Activated T-cell treated with anti-CD3 and anti-CD28 coated beads, Interleukin-2, amount 50 U/mL, for 48 hours (primary cell): ENCODE measurements at places on chromosomes 4 and X.

DNA sequence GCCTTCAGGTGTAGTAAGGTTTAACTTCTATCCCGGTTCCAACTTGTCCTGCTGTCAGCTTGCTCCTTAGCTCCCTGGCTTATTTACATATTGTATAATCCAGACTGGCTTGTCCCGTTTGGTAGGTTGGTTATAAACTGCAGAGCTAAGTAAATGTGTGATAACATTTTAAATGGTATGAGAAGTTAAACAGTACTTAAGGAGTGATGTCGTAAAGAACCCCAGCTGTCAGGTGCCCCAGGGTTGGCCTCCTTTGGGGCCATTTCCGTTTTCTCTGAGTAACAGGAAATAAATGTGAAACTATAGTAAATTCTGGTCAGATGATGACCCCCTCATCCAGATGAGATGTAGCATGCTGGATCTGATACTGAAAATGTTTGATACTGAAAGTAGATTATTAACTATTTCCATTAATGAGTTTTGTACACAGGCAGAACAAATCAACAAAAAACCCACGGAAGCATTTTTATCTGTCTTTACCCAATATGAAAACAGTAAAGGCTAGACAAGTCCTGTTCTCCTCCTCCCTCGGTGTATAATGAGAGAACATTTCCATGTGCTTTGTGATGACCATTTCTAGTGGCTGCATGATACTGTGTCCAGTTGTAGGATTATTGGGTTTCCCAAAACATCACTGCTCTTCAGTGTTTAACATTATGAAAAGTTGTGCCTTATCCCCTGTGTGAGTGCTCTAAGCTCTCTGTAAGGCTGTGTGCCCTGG lies 22.4 kb downstream of the GAB1 start:
- DNase-seq = peak; percentile 40

GRCh38 chr4:150039274-150040127 lies 38.7 kb upstream of the DCLK2 start:
- DNase-seq = no peak

DNA sequence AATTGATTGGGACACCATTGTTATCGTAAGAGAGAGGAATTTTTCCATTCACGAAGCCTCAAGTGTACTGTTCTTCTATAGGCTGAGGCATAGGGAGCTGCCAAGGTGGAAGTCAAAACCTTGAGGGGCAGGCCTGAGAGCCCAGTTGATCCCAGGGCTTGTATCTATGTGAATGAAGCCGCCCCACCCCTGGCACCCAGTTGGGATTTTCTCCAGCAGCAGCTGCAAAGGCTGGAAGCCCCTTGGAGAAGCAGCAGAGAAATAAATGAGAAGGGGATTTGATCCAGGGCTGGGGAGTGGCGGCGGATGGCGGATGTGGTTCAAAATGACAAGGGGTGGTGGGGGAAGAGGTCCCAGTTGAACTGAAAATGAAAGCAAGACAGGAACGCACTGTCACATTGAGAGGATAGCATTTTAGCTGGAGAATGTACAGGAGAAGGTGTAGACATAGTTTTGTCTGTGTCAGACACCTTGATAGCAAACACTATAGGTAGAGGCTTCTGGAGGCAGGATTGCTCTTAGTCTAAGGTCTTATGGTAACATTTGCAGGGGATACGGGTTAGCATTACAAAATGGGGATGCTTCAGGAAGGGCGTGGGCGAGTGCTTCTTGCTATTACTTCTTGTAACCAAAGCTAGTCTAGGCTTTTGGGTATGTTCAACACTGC lies 32.6 kb downstream of the DOCK11 start:
- DNase-seq = peak; percentile 67

DNA sequence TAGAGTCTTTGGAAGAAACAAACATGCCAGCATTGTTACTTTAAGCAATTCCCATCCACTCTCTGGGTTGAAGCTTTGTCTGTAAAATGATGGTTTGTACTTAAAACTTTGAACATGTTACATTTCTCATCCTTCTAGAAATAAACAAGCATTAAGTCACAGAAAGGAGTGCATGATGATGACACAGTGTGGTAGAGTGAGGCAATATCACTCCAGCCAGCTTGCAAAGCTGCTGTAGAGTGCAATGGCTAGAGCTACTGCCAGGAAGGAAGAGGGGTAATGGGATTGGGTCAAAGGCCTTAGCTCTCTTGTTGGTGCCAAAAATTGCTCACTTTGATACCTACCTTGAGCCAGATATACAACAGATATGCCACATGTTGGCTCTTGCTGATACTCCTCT lies 12.3 kb upstream of the ENOX2 start:
- no peak for DNase-seq

DNA sequence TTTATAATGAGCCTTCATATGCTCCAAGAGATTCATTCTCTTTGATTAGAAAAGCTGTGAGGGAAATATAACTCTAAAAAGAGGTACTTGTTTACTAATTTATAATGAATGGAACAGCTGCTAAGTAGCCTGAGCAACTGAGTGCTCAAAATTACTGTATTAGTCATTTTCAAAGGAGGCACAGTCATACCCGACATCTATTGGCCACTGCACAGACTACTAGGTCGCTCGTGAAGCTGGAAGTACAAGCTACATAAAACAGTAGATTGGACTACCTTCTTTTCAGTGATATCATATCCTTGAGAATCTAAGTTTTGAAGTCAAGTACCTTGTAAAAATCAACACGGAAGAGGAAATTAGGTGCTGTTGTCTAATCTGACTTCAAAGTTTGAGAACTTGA lies 52.0 kb upstream of the GLRB start:
- no peak for DNase-seq

DNA sequence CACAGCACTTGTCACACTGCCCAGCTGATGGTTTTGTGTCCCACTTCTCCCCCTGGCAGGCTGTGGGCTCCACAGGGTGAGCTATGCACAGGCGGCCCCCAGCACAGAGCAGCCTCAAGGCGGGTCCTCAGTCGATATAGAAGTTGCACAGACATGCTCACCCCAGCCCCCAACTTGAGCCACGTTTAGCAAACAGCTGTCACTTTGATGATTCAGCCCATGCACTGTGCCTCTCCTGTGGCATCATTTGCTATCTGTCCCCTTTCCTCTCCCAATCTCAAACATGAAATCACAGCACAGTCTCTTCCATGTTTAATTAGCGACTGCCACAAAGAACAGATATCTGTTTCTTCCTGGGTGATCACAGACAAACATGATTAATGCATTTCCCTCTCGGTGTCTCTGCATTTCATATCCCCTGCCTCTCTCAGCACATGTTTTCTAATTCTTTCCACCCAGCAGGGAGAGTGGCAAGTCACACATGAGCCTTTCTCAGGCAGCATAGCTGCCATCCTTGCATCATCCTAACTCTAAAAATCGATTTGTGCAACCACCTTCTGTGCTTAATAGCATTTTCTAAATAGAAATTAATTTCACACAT lies 204.9 kb downstream of the EVC2 start:
- no peak for DNase-seq

GRCh38 chr4:85842540-85842939 lies 367.6 kb downstream of the ARHGAP24 start:
- no peak for DNase-seq

- DNase-seq = peak; percentile 62
Measured at GRCh38 chrX:154013614-154014360, 5.9 kb downstream of the IRAK1 start.

DNA sequence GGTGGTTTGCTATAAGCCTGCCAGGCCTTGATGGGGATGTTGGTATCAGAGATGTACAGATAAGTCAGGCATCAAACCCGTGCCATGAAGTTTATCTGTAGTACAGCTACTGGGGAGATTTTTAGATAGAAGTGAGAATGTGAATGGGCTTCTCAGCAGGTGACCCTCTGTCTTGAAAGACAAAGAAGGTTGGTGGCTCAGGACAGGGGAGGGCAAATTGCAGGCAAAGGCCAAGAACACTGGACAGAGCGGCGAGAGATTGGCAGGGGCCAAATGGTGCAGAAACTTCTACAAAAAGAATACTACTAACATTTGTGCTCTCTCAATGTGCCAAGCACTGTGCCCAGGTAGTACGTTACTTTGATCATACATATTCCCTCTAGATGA lies 1.9 kb upstream of the PIM2 start:
- no peak for DNase-seq

GRCh38 chr4:26022346-26023202 lies 108.6 kb downstream of the SMIM20 start:
- no peak for DNase-seq

DNA sequence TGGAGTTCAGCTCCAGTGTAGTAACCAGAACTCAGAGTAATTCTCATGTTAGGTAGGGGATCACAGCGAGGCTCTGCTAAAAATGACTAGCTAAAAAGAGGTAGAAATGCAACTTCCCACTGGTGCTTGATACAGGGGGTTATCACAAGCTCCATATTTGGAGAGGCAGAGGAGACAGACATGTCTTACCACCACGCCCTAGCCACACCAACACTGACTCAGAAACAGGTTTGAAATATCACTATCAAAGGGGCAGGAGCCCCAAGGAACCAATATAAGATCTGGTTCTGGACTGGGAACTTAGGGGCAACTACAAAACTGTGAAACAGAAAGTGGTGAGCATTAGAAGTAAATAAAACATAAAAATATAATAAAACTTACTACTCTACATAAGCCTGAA lies 62.9 kb downstream of the IQCM start:
- DNase-seq = no peak

DNA sequence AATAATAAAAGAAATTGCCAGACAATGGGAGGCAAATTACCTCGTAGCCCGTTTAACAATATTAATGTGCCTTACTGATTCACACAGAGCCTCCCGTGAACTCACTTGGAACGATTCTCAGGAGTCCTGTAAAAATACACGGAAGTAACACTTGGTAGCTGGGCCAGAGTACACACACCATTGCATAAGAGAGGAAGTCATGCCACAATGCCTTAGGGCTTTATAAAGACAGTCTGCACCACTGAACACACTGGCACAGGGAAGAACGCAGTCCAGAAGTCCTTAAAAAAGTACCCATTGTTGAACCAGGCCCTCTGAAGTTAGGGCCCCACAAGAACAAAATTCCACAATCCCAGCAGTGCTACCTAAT lies 15.1 kb downstream of the SLC2A9 start:
- no peak for DNase-seq

DNA sequence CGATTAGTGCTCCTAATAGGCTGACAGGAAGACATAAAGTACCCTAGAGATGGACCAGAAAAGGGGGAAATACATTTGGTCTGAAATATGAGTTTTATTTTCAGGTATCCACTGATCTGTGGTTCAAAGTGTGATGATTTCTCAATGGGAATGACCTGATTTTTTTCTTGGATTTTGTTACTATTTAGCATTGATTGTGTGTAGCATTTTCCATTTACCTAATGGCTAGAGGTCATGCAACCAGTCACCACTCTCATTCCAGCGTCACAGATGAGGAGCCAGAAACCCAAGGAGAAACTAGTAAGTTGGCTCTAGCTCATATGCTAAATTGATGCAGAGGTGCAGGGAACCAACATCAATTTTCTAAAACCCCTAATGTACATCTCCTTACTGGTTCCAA lies 118.1 kb downstream of the IL1RAPL2 start:
- no peak for DNase-seq

GRCh38 chrX:77793946-77794345 lies 7.9 kb upstream of the ATRX start:
- no peak for DNase-seq

DNA sequence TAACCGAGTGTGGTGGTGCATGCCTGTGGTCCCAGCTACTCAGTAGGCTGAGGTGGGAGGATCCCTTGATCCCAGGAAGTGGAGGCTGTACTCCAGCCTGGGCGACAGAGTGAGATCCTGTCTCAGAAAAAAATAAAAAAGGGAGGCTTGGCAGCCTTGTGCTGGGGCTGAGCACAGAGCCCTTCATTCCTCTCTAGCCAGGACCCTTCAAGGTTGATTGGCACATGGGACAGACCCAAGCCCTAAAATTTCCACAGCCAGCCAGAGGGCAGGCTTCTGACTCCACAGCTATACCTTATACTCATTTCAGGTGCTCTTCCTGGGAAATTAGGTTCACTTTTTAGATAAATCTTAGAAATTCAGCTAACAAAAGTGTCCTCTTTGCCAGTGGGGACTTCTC lies 553.0 kb upstream of the CPEB2 start:
- no peak for DNase-seq

DNA sequence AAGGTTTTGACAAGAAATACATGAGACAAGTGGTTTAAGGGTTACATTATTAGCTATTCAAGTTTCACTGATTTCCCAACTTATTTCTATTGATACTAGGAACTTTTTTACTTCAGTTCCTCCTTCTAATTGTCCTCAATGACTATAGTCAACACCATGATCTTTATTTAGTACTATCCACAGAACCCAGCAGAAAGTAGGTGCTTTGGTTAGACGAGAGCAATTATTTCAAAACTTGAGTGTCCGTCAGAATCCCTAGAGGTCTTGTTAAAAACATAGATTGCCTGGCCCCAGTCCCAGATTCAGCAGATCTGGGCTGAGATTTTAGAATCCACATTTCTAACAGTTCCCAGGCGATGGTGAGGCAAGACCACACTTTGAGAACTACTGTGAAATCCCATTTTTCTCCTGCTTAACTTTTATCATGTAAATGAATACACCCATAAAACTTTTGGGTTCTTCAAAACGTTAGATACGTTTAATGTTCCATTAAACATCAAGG lies 17.9 kb downstream of the EXOC1 start:
- DNase-seq = no peak

DNA sequence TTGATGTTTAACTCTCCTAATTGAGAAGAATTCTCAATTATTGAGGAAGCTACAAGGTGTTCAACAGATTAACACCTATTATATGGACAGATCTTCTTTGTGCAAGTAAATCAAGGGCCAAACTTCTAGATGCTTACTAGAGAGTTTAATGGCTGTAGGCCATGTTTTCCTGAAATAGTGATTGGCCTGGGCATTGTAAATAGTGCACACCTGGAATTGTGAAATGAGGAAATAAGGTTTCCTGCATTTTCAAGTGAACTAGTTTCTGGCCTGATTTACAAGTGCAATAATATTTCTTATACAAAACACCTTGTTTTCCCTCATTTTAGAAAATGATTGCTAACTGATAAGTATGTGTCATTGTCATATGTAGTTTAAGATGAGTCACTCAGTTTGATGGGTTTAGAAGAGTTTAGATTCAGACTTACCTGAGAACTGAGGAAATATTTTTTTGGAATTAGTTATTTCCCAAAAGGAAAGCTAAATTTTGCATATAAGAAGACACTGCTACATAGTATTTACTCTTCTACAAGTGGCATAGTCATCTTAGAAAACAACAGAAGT lies 21.2 kb downstream of the AFF1 start:
- DNase-seq = no peak

GRCh38 chr4:72714482-72715279 lies 145.7 kb upstream of the ADAMTS3 start:
- DNase-seq = no peak

DNA sequence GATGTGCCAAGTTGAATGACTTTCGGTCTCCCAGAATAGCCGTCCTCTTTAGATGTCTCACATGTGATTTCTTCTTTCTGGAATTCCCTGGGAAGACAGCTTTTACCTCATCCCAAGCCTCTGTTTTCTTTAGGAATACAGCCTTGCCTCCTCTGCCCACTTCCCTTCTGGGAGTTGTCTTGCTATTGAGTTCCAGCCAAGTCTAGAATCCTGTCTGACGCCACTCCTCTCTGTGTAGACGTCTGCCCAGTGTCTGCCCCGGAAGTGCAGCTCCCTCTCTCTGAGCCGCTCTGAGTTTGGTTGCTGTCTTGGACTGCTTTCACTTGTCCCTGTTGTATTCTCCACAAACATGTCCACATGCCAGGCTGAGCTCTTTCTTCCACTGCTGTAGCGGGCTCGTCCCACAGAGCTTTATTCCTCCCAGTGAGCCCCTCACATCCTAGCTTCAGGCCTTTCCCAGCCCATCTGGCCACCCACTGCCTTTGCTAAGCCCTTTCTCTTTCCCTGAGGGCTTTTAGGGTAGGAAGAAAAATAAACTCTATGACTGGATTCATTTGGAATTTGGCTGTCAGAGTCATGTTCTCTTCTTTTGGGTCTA lies 9.0 kb upstream of the IGFBP7 start:
- DNase-seq = no peak

GRCh38 chr4:185468999-185469398 lies 2.5 kb downstream of the CCDC110 start:
- DNase-seq = no peak
